ENCODE measurements at places on chromosomes 2 and 18.
A peak's percentile ranks its signal among the peaks of the same experiment; 100 is the strongest.

GRCh38 chr2:105812180-105813044, 67.7 kb downstream of the NCK2 start:
- DNase-seq: peak; percentile 49

DNA sequence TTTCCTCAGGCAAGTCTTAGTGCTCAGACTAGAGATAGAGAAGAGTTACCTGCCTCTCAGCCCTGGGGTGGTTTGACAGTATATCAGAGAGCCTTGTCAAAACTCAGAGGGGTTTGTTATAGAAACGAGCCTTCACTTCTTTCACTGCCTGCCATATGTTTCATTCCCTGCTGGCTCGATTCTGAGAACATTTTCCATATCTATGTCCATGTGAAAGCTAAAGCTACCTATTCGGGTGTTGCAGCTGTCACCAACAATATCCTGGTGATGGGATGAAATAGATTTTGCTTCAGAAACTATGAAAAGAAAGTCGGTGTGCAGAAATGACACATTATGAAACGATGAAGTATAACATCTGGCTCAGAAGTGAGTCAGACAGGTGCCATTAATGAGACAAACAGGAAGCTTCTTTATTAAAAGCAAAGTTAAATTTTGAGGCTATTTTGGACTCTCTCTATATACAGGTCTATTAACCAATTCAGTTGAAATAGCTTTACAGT, 56.1 kb upstream of the TANK start:
- no peak for DNase-seq

DNA sequence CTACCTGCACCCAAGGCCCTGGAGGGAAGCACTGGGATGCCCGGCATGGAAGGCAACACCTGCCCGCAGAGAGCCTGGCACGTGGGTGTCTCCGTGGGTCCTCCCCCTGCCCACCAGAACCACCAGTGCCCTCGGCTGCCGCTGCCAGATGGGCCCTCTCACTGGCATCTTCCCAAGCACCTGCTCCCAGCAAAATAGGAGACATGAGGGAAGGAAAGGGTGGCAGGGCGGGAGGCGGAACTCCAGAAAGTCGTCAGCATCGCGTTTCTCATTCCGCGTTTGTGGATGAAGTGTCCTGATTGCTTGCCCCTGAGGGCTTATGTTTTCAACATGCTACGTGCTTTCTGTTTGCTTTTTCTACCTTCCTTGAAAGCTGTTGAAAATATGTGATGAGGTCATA, 8.8 kb upstream of the SNTG2 start:
- no peak for DNase-seq

- no peak for DNase-seq
Measured at GRCh38 chr2:10413991-10414451, 34.1 kb downstream of the ODC1 start.

DNA sequence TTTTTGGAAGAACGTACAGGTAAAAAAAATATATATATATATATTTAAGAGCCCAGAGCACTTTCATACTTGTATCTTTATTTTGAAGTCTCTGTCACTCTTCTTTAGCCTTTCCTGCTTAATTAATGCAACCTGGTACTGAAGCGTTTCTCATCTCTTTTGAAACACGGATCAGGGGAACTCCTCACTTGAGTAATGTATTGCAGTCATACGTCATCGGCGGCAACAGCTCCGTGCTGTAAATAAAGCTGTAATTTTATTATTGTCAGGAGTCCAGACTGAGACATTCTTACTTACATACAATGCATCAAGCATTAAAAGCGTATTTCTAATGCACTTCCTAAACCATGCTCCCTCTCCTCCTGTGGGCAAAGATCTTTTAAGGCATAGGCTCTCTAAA, 514.7 kb downstream of the SOX11 start:
- DNase-seq: no peak
